Stimulated activated CD4-positive, alpha-beta T cell treated with anti-CD3 and anti-CD28 coated beads, TNF-alpha, amount 100 ng/mL, for 1 hour (primary cell): ENCODE measurements at places on chromosomes 6 and 20.

DNA sequence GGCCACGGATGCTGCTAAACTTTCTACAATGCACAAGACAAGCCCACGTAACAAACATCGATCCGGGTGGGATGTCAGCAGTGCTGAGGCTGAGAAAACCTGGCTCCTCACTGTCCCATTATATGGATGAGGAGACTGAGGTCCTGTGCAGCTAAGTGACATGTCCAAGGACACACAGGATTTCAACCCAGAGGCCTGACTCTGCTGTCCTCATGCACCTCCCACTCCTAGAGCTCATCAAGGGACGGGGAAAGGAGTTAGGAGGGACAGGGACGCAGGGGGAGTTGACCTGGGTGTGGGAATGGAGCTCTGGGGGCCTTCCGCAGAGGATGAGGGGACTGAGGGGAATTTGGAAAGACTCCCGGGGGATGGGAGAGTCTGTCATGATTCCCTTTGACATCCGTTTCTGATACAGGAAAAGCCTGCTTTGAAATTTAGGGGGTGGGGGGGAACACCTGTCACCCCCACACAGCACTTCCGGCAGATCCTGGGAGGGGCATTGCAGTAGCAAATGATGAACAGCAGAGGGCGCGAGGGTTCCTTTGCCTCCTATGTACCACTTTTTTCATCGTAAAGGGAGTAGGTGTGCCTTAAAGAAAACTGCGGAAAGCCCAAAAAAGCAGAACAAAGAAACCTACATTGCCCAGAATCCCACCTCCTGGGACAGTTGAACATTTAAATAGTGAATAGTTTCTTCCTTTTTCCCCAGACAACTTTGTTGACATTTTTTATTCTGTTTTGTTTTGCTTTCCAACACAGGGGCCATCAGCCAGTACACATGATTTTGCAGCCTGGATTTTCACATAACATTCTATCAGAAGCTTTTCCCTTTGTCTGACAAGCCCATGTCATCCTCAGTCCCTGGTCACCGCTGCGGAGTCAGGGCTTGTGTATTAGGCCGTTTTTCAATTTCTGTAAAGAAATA lies 48.6 kb downstream of the SLC2A10 start:
- DNase-seq: peak; percentile 22

GRCh38 chr20:58850693-58851174 lies at the start of gene GNAS-AS1:
Gene GNAS-AS1 (minus strand): TSS chr20:58850902.
- peak; percentile 49 for DNase-seq

DNA sequence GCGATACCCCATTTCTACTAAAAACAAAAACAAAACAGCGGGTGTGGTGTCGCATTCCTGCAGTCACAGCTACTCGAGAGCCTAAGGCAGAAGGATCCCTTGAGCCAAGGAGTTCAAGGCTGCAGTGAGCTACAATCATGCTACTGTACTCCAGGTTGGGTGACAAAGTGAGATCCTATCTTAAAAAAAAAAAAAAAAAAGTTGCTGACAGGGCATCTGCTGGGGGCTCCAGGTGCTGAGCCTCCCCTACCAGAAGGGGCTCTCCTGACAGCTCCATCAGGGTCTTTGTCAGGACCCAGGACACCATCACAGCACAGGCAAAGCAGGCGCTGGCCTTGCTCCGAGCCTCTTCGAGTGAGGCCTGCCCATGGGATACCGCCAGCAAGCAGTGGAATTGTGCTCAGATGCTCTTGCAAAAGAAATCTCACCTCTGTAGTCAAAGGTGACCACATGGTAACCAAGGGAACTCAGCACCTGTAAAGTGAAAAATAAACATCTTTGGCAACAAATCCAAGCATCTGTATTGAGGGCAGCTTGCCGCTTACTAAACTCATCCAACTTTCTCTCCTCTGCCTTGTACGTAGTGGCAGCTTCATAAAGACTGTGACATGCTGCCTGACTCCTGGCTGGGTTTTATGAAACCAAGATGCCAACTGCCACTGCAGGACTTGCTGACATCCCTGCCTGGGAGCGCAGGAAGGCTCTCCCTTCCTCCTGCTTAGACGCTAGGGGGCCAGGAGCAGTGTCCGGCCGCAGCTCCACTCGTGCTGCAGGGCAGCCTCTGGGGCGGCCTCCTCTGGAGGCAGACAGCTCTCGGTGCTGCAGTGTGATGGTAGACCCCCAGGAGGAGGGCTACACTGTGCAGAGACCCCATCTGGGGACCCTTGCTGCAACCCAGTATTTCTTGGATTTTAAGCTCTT lies 66.9 kb downstream of the PYGB start:
- DNase-seq: no peak

DNA sequence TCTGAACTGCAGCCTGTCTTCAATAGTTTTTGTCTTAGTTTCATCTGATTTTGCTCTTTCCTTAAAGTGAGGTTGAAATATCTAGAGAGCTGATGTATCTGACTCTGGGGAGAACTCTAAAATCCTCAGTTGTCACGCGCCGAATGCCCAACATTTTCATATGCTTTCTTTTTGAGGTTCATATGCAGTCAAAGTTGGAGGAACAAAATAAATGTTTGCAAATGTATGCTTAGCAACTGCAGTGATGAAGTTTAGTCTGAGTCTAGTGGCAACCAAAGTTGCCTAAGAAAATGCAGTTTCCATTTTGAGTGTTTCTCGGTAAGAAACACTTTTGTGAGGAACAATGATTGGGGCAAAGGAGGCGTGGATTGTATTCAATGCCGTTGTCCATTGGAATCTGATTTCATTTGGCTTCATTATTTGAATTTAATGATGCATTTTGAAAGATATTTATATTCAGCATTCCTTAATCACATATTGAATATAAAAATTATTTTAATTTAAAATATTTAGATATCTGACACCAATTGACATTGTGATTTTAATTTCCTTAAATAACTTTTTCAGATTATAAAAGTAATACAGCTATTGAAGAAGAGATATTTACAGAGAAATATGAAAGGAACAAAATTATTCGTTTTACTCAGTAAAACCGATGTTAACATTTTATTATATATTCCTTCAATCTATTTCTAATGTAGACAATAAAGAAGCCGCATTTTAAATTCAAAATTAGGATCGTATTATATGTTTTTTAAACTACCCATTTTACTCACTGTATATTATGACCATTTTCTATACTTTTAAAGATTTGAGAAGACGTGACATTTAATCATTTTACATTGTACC lies 122.0 kb downstream of the PLEKHG1 start:
- DNase-seq: no peak

- DNase-seq: no peak
Measured at GRCh38 chr6:161238500-161238899, 35.4 kb downstream of the AGPAT4 start.

DNA sequence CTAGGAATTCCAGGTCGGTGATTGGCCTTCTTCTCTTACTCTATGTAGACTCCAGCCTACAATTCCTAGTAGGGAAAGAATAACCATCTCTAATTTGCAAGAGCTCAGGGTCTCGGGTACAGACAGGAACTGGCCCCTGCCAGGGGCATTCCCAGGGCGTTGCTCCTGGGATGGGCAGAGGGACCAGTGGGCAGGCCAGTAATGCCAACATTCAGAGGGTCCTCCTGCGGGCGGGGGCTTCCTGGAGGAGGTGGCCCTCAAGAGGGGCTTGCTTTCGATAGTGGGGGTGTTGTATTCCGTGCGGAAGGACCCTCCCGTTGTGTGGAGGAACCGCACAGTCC lies 129.8 kb upstream of the PRND start:
- no peak for DNase-seq

DNA sequence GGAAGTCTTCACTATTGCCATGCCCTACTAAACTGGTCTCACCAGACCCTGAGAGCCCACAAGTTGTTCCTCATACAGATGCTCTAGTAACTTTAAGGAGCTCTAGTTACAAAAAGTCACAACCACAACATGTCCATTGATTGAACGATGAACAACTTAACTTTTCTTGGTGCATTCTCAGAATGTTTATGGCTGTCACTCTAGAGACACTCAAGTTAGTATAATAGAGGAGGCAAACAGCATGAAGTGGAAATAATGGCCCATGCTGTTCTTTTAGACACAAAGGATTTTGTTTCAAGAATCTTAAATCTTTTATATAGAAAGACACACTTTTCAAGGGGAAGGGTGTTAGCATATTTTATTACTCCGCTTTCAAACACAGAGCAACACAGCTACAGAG lies 934.4 kb downstream of the HACE1 start:
- DNase-seq: no peak

DNA sequence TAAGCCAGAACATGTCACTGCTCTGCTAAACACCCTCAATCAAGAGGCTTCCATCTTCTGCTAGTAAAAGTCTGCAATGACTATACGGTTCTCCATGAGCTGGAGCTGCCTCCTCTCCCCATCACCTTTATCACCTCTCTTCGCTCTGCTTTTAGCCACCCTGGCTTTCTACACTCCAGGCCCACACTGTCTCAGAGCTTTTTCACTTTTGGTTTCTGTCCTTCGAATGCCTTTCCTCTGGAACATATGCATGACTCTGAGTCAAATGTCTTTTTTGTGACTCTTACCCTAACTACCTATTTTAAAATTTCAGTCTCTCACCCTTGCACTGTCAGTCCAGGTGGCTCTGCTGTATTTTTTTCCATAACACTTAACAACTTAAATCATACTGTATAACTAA lies 525.4 kb upstream of the RNF217 start:
- DNase-seq: no peak

DNA sequence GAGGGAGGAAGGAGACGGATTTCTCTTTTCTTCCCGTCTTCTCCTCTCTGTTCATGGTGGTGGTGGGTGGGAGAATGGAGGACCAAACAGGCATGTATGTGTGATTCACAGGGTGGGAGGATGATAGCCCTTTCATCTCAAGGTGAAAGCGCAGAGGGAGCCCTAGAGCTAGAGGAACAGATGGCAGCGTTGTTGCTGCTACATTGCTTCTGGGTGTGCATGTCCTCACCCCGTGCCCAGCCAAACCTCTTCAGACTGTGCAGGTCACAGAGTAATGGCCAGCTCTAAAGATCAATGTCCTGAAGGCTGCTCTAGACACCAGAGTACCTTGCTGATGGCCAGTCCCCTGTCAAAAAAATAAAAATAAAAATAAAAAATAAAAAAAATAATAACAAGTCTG lies 301.8 kb downstream of the TBC1D7 start:
- no peak for DNase-seq

DNA sequence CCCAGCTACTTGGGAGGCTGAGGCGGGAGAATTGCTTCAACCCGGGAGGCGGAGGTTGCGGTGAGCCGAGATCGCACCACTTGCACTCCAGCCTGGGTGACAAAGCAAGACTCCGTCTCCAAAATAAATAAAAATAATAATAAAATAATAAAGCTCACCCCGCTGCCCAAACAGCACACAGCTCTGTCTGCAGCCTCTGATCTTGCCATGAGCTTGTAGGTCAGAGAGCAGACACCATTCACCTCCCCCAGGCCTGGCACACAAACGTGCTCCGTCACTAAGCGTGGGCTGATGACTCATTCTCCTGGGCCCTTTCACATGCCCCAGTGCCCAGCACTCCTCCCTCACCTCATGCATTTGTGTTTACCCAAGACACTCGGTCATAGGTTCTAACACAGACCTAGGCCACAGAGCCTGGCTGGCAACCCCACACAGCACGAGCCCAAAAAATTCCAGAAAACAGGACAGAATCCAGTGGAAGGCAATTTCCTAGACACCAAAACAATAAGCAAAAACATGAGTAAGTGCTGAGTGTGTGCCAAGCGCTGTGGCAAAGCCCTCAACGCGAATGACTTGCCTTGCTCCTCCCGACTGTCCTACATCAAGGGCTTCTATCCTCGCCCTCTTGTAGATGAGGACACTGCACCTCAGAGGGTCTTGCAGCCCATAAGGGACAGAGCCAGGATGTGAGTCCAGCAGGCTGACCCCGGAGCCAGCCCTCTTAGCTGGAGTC lies 18.0 kb downstream of the ATP9A start:
- DNase-seq: no peak

- DNase-seq: no peak
Measured at GRCh38 chr6:25222006-25222678, 57.0 kb upstream of the CARMIL1 start.

- DNase-seq: no peak
Measured at GRCh38 chr6:53926505-53926904, 131.7 kb downstream of the LRRC1 start.

DNA sequence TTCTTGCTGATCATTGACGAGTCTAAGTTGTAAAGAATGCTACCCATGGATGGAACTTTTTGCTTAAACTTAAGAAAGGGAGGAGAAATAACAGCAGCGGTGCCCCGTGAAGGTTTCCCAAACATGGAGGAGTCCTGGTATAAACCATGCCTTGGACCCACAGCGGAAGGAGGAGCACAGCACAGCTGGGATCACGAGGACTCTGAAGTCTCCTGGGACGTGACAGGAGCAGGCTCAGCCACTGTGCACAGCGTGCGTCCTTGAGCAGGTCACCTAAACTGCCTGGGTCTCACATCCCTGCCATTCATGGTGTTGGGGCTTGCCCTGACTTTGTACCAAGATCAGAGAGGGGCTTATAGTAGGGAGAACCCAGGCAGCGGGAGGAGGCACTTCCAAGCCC lies 56.1 kb upstream of the UNC93A start:
- no peak for DNase-seq

- DNase-seq: peak; percentile 27
Measured at GRCh38 chr6:97497713-97498331, 214.8 kb upstream of the MMS22L start.

DNA sequence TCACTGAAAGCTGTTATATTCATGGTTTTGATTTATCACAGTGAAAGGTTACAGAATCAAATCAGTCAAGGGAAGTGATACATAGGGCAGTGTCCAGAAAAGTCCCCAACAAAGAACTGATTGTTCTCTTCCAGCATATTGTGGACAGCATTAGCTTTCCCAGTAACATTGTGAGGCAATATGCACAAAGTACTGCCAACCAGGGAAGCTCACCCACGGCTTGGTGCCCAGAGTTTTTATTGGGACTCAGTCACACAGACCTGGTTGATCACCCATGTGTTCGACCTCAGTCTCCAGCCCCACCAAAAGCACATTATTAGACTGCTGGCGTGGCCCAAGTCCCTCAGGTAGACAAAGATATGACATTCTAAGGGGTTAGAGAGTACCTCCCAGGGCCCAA lies 76.0 kb downstream of the LCA5 start:
- DNase-seq: no peak

DNA sequence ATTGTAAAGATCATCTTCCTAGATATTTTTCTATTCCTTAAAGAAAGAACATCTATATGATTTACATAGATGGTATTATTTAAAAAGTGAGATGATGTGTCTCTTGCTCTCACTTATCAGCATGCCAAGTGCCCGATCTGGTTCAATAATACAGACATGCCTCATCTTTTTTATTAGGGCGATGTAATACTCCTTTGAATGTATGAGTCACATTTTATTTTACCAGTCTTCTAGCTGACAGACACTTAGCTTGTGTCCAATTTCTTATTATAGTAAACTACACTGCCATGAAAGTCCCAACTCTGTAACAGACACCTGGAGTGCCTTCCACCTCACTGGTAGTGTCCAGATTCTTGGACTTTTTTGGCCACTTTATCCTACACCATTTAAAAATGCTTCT lies 586.6 kb upstream of the BTBD3 start:
- no peak for DNase-seq
